ENCODE measurements at places on chromosomes 2 and 18.

DNA sequence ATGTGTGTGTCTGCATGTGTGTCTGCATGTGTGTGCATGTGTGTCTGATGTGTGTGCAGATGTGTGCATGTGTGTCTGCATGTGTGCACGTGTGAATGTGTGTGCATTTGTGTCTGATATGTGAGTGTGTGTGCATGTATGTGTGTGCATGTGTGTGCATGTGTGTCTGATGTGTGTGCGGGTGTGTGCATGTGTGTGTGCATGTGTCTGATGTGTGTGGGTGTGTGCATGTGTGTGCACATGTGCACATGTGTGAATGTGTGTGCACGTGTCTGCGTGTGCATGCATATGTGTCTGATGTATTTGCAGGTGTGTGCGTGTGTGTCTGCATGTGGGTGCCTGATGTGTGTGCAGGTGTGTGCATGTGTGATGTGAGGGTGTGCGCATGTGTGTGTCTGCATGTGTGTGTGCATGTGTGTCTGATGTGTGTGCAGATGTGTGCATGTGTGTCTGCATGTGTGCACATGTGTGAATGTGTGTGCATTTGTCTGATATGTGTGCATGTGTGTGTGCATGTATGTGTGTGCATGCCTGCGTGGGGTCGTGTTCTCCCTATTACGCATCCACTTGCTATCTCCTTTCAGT, 470.1 kb upstream of the HS6ST1 start:
- no peak for DNase-seq

- DNase-seq = no peak
Observed at GRCh38 chr18:9008709-9009635, 93.5 kb upstream of the NDUFV2 start.

DNA sequence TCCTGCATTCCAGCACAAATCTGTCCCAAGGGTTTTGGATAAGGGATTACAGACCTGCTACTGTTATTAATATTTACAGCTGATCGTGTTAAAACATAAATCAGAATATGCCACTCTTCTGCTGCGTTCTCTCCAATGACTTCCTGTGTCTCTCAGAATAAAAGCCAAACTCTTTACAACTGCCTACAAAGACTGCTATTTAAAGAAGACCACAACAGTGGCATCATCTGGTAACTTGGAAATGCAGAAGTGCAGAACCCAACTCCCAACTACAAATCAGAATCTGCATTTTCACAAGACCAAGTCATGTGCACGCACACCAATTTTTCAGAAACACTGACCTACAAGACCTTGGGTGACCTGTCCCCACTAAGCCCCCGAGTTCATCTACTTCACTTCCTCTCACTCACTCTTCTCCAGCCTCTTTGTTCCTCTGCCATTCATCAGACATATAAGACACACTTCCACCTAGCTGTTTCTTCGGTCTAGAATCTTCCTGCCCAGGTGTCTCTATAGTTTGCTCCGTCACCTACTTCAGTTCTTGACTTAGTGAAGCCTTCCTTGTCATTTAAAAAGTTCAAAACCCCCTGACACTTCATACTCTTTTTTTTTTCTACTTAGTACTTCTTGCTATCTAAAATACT, 36.0 kb downstream of the CHN1 start:
- DNase-seq = no peak

DNA sequence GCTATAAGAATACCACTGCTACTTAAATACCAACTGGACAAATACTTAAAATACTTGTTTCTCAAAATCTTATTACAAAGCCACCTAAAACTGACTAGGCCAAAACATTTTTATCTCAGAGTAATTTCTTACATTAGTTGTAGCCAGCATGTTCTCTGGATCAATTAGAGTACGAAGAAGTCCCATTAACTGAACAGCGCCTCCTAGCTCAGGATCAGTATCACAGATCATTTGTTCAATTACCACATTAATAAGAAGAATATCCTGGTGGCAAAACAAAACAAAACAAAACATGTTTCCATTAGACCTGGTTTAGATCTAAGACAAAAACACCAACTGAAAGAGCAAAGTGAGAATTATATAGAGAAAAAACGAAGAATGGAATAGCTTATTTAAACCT, 36.0 kb downstream of the PPP4R3B start:
- DNase-seq = no peak

DNA sequence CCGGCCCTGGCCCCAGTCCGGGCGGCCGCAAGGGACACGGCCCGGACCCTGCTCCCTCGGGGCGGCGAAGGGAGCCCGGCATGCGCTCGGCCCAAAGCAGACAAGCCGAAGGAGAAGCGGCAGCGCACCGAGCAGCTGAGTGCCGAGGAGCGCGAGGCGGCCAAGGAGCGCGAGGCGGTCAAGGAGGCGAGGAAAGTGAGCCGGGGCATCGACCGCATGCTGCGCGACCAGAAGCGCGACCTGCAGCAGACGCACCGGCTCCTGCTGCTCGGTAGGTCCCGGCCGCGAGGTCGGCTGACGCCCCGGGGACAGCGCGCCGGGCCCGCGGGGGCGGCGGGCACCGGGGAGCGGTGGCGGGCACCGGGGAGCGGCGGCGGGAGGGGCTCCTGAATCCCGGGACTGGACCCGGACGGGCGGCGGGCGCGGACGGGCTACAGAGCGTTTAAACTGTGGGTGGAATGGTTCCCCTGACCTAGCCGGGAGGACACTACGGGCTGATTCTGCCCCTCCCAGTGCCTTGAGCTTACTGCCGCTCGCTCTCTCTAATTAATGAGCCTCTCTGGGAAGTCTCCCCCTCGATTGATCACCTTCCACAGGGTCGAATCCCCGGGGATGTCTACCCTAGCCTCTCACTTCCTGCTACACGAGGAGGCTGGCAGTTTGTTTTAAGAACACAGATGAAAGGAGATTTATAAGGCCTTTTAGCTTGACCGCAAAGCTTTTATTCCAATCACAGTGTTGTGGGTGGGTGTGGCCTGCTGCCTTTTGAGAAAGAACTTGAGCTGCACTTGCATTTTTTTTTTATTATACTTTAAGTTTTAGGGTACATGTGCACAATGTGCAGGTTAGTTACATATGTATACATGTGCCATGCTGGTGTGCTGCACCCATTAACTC, 853 bp downstream of the GNAL start:
- no peak for DNase-seq

- DNase-seq = no peak
Observed at GRCh38 chr2:5983511-5984272, 291.5 kb downstream of the SOX11 start.

DNA sequence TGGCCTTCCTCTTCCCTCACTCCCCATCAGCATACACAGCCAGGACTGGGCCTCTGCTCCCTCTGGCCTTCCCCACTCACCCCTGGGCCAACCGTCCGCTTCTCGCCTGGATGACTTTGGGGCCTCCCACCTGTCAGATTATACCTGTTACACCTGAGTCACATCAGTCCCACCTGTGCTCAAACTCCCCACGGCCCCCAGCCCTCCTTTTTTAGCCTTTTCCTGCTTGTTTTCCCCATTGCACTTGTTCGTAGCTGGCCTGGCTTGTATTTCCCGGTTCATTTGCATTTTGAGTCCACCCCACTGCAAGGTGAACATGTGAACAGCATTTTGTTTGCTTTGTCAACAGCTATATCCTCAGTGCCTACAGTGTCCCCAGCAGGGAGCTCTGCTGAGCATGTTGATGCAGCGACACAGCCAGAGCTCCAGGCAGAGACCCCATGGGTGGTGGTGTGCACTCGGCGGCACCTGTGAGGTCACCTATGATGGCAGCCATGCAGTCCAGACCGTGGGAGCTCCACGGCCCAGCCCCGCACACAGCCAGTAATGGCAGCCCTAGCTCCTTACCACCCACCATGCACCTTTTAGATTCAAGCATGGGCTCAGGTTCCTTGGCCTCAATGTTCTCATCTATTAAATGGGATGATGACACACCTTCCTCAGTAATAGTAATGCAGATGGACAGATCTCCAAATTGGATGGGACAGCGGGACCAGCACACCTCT, 276.4 kb upstream of the HS6ST1 start:
- DNase-seq = no peak

DNA sequence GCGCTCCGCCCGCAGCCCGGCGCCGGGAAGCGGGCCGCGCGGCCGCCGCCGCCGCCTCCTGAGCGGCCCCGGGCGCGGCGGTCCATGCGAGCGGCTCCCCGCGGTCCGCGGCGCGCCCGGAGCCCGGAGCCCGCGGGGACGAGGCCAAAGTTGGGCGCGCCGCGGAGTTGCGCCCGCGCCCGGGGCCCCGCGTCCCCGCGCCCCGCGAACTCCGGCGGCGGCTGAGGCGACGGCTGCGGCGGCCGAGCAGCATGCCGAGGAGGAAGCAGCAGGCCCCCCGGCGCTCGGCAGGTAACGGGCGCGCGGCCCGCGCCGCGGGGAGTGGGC, 992 bp downstream of the TSHZ1 start:
- DNase-seq = no peak

DNA sequence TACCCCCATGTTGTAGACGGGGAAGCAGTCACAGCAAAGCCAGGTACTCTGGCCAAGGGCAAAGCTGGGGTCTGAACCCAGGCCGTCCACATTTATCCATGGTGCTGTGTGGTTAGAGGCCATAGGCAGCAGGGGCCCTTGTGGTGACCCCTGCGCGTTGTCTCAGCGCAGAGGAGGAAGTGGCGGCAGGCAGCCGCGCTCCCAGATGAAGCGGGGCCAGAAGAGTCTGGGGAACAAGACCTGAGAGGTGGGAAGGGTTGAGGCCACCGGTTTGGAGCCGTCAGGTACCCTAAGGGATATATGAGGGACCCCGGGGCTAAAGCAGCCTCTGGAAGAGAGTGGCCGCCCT, 770 bp downstream of the ZNF396 start:
- DNase-seq = no peak

DNA sequence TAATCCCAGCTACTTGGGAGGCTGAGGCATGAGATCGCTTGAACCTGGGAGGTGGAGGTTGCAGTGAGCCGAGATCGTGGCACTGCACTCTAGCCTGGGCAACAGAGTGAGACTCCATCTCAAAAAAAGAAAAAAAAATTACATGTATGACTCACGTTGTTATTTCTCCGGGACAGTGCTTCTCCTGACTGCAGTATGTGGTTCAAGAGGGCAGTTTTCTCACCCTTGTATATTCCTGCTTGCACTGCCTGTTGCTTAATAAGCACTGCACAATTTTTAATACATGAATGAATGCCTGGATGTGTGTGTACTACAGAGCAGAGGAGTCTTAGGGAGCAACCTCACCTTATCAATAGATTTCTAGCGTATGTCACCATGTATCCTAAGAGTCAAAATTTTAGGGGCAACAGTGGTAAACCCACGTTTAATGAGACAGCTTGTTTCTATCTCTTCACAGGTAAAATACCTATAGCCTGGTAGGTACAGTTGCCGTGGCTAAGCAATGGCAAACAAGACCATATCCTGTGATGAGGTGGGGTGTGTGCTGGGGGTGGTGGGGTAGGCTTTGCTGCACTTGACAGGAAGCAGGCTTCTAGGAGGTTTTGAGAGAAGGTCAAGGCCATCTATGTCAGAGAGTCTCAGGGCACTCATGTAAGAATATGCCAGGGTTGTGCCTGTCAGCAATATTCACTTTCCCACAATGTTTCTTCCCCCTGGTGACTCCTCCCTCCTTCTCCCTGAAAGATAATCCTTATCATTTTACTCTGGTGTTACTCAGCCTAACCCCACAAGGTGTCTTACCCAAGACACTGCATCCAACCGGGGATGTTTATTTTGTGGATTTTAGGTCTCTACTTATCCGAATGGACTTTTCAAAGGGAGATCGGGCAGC, 36.9 kb upstream of the MEX3C start:
- no peak for DNase-seq

DNA sequence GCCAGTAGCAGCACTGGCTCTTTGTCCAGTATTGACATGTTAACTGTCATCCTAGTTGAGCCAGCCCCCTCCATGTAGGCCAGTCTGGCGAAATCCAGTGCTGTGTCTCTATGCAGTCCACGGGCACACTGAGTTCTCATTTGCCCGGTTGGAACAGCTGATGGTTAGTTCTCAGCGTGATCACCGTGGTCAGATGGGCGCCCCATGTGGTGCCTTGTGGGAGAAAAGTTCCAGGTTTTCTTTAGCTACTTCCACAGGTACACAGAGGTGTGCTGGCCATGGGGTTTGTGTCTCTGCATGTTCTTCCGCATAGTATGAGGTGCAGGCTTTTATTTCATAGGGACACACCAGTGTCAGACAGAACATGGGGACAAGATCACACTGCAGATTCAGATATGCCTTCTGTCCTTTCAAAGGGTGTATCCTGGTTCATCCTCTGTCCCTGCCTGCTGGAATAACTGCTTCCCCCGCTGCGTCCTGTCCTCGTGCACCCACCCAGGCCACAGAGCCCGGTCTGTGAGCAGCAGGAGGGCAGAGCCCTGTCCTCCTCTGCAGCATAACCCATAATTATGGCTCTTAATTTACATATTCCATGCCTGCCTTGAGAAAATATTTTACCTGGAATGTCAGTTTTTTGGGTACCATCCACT, 334.1 kb downstream of the GBX2 start:
- DNase-seq = no peak

DNA sequence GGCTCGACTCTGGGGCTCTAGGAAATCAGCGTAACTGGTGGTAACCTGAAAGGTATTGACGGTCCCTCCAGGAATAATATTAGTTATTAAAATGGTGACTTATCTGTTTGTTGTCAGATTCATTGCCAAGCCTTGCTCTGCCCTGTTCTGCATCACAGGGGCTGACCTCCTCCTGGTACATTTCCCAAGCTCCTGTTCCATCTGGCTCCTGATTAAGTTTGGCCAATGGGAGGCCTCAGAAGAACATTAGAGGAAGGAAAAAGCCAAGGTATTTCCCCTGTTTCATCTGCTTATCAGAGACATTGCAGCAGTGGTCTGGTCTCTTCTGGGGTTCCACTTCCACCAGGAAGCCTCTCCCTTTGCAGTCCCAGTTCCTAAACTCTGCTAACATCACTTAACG, 527.0 kb downstream of the TNS1 start:
- DNase-seq = no peak

DNA sequence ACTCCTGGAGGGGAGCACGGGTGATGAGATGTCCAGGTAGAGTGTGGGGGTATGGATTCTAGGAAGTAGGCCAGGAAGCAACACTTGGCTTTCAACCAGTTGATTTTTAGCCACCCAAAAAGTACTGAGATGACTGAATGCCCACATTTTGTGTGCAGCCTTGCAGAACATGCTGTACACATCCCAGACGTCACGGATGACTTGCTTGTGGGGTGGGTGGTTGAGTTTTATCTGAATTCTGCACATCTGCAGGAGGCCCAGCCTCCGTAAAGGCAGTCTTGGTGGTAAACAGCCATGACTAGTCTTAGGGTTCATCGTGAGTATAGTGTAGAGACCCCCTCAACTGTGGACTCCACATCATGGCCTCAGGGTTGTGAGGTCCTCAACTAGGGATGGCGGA, 53.3 kb upstream of the CCDC195 start:
- no peak for DNase-seq
